ENCODE measurements at places on chromosomes 5 and 9. TPM values are rescaled to one million over a fixed set of nuclear protein-coding genes. Genes with fewer than 3 reads are reported as not detected.

GRCh38 chr9:19490828-19491227, 82.0 kb downstream of the ACER2 start:
- H3K4me3 ChIP-seq = no peak overlapping the region
- H3K27me3 ChIP-seq = peaks cover 19% of the 10 kb centered on the region
- H3K27ac ChIP-seq = no peak overlapping the region

FAM153A gene
- total RNA-seq = not detected

- no peak for DNase-seq
- peaks cover 75% of the 10 kb centered on the region for H3K4me1 ChIP-seq
- H3K36me3 ChIP-seq = peaks cover 44% of the 10 kb centered on the region
- no peaks in the 10 kb centered on the region for H3K27me3 ChIP-seq
- H3K27ac ChIP-seq = peak overlapping the region; percentile 89
Measured at GRCh38 chr9:127557998-127558546, 54.0 kb upstream of the STXBP1 start.

DNA sequence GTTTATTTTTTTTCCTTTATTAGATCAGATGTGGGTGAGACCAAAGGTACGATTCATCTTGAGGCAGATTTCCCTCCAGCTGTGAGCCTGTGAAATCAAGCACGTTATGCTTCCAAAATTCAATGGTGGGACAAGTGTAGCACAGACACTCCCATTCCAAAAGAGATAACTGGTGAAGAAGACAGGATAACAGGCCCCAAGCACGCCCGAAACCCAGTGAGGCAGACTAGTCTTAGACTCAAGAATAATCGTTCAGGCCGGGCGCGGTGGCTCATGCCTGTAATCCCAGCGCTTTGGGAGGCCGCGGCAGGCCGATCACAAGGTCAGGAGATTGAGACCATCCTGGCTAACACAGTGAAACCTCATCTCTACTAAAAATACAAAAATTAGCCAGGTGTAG, 36.8 kb upstream of the COL5A1 start:
- no peak overlapping the region for H3K27ac ChIP-seq
- H3K27me3 ChIP-seq = no peaks in the 10 kb centered on the region
- no peaks in the 10 kb centered on the region for H3K36me3 ChIP-seq
- no peak overlapping the region for H3K4me3 ChIP-seq
- DNase-seq = no peak

GRCh38 chr5:159951387-159951786, 35.1 kb downstream of the ADRA1B start:
- no peaks in the 10 kb centered on the region for H3K36me3 ChIP-seq
- H3K27ac ChIP-seq = no peak overlapping the region
- no peaks in the 10 kb centered on the region for H3K27me3 ChIP-seq
- peak; percentile 27 for DNase-seq
- H3K4me1 ChIP-seq = peaks cover 12% of the 10 kb centered on the region
